ENCODE measurements at places on chromosomes 6 and 20.

GRCh38 chr6:149990212-149990660 lies 26.5 kb downstream of the ULBP1 start:
- no peak for DNase-seq

- DNase-seq = no peak
Measured at GRCh38 chr20:48607544-48607865, 220.3 kb downstream of the PREX1 start.

DNA sequence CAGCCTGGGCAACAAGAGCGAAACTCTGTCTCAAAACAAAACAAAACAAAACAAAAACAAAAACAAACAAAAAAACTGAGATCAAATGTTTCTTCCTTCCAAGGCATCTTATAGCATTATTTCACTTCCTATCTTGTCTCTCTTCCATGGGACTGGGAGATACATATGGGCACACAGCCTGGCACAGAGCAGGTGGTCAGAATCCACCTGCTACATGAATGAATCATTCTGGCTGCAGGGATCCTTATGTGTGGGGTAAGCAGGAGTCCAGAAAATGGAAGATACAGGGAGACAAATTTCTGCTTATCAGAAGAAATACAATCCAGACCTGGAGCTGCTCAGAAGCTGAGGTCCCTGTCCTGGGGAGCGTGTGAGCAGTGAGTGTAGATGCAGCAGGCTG lies 18.2 kb upstream of the CCM2L start:
- DNase-seq = no peak

DNA sequence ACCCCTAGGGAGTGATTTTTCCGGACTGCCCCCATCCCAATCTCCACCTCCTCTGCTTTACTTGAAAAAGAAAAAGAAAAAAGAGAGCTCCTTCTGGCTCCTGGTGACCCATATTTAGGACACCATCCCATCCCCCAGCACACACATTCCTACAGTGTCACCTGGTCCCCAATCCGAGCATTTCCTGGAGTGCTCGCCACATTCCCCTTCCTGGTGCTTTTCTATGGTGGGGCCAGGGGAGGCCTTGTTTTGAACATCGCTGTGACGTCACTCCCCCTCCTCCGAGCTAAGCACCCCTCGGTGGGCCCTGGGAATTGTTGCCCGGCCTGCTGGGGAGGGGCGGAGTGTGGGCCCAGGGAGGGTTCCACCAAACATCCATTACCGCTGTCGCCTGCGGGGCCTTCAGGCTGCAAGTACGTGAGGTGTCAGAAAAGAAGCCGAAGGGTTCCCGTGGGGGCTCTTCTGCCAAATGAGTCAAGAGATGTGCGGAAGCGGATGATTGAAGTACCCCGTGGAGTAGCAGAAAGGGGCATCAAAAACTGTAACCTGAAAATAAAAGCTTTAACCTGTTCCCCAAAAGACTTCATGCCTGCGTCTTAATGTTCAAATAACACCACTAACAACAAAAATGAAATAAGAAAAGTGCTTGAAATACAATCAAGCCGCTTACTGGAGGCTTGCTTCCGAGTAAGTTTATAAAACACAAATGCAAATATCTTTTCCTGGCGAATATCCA lies 2.8 kb upstream of the FOXC1 start:
- no peak for DNase-seq

DNA sequence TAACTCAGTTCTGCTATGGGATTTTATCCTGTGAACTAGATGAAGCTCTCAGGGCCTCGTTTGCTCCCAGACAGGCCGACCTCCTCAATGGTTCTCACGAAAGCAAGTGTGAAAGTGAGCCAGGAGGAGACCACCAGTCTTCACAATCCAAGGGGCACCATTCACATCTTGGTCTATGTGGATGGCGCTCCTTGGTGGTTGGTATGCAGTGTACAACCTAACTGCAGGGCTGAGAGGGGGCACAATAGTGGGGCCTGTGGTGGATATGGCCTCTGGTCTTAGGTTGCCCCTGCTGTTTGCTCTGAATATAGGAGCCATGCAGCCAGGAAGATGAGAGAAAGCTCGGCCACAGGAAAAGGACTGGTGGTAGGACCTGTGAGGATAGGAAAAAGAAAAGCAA lies 24.7 kb downstream of the TRIM26 start:
- DNase-seq = no peak

DNA sequence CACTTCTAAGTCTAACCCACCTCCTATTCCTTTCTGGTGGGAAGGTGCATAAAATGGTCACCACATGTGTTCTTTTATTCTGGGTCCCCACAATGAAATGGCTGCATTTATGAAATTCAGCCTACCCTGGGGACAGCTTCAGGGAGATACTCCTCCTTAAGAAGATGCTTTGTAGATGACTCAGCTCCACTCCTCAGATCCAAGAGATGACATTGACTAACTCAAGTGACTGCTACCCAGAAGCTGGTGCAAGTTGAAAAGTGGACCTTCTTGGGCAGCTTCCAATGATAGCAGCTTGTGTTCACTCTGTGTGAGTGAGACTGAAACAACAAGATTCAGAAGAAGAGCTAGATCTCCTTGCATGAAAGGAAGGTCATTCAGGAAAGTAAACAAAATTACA lies 113.4 kb downstream of the SCP2D1 start:
- no peak for DNase-seq

- DNase-seq = no peak
Measured at GRCh38 chr6:136930528-136930927, 8.4 kb downstream of the SLC35D3 start.

DNA sequence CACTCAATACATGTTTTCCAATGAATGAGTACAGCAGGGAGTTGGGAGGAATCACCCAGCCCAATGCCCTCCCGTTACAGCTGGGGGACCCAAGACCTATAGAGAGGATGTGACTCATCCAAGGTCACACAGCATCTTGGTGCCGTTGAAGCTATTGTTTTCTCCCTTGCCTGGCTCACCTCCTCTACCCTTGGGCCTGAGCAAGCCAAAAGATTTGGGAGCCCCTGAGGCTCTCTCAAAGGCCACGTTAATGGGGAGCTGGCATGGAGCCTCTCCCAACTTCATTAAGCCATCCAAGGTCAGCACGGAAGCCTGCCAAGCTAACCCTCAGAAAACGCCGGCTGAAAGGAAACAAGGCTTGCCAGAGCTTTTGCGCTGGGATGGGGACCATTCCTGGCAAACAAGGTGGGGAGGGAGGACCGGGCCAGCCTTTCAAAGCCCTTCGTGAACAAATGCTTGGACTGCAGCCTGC lies 30.4 kb downstream of the KCNB1 start:
- DNase-seq = no peak

GRCh38 chr20:56788041-56788670 lies 159.1 kb downstream of the TFAP2C start:
- DNase-seq = no peak

DNA sequence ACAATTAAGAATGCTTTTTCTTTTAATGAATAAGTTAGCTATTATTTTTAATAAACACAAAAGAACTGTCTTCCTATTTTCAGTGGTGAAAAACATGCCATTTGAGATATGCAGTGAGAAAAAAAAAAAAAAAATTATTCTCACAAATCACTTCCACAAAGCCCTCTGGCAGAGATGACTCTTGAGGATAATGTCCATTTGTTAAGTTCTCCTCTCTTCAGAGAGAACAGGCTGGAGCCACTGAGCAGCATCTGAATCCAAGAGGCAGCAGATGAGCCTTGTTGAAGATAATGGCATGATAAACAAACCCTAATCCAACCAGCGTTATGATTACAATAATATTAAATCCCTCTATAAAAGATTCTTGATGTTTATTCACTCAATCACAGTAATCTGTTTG lies 105.0 kb downstream of the PTPRK start:
- DNase-seq = no peak

DNA sequence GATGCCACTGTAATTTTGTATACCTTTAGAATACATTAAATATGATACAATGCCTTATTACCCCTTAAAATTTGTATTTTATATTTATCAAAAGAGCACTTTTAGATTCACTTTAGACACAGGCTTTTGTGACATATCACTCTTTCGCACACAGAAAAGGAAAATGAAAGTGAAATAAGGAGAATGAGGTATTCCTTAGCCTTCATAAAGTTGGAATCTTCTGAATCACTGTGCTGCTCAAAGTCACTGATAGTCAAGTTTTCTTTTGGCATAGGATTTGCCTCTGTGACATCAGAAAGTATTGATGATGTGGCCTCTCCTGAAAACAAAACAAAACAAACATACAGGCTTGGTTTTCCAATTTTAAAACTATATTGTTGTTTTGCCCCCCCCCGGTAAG lies 1097.1 kb downstream of the KIF16B start:
- no peak for DNase-seq

DNA sequence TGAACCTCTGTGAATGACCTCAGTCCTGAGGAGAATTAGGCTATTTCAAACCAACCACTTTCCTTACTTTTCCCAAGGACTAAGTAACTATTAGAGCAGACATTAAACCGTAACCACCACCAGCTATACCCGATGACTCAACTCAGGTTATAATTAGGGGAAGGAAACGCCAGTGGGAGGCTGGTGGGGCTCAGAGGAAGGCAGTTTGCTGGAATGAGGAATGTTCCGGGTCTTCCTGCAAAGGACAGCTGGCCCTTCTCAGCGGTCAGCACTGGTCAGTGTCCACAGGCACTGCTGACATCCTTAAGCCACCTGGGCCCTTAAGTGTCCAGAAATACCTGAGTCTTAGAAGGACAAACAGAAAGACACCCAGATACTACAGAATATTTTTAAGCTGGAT lies 515.2 kb downstream of the MAFB start:
- DNase-seq = no peak

DNA sequence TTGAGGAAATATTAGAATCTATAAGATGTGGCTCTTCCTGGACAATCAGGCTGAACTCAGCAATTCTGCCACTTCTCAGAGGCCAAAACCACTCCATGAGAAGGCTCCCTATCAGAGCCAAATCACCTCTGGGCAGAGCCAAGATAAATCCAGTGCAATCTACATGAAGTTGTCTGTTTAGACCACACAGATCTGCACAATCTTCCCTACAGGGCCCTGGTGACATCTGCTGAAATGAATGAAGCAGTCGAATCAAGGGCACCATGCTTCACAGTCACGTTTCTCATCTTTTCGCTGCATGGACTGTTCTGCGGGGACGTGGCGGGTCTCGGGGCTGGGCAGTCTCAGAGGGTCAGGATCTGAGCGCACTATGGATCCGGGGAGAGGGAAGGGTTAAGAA lies 60.1 kb upstream of the CD93 start:
- no peak for DNase-seq

GRCh38 chr6:137341681-137342195 lies 122.6 kb upstream of the IFNGR1 start:
- no peak for DNase-seq

GRCh38 chr6:139257291-139257690 lies 34.5 kb downstream of the TXLNB start:
- no peak for DNase-seq

DNA sequence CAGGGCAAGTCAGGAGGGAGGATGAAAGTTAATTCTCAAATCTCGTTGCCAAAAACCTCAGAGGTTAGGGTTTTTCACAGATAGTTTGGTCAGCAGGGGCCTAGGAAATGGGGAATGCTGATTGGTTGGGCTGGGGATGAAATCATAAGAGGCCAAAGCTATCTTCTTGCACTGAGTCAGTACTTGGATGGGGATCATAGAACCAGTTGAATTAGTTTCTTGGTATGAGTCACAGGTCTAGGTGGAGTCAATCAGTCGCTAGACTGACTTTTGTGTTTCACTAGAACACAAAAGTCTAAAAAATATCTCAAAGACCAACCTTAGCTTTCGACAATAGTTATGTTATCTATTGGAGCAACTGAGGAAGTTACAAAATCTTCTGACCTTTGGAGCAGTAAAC lies 368.5 kb downstream of the TBC1D32 start:
- DNase-seq = no peak

DNA sequence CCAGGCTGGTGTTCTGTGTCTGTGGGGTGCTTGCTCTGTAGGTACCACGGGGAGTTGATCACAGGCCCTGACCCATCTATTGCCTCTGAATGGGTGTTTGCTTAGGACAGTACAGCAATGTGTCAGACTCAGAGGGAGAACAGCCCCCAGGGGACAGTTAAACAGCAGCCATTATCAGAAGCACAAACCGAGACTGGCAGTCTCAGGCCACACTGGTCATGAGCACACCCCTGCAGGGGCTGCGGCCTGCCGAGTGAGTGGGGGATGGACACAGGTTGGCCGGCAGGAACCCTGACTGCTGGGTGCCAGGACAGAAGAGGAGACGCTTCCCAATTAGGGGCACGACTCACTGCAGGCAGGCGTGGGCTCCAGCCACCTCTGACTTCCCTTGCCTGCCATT lies 395.6 kb downstream of the CDH4 start:
- no peak for DNase-seq

DNA sequence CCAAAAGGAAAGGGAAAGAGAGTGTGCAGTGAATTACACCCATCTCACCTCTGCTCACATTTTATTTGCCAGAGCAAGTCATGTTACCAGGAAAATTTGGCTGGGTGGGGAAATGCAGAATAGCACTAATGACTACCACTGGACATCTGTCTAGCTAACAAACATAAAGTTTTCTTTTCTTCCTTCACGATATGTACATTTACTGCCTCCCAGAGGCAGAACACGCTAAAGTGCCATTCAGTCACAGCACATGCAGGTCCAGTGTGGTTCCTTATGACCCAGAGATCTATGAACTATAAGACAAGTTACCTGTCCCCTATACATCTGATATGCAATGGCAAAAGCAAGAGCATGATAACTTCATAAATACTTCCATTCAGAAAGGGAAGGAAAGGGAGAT lies 194.1 kb downstream of the OGFRL1 start:
- DNase-seq = no peak

- DNase-seq = no peak
Measured at GRCh38 chr6:24227556-24227955, 101.5 kb downstream of the NRSN1 start.

DNA sequence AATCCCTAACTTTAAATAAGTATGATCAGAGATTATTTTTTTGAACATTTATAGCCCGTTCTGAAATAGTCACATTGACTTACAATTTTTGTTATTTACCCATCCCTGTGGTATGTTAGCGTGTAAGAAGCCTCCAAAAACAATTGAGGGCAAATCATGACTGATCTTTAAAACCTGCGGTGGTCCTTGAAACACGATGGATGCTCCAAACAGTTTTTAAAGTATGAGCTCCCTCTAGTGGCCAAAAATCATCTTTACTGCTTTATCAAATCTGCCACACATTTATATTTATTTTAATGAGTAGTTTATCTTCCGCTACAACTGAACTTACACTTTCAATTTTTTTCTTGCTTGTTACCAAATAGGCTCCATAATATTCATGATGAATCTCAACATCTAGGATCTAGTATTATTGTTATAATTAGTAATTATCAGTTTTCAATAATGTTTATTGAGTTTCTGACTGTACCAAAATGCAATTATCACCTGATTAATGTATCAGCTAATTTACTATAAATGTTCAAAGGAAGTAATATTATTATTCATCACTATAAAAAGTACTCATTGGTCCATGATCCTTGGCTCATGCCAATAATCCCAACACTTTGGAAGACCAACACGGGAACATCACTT lies 52.2 kb downstream of the MARCKS start:
- DNase-seq = no peak

GRCh38 chr6:161658211-161658610 lies 384.4 kb upstream of the AGPAT4 start:
- no peak for DNase-seq

GRCh38 chr20:5001174-5002076 lies at the start of gene SLC23A2:
Gene SLC23A2 (minus strand): TSS chr20:5001510. CDS start chr20:4932562, 68,948 bp downstream.
- DNase-seq = peak; percentile 64
